ENCODE measurements at places on chromosomes 16 and 17. TPM values are rescaled to one million over a fixed set of nuclear protein-coding genes. Genes with fewer than 3 reads are reported as not detected.

DNA sequence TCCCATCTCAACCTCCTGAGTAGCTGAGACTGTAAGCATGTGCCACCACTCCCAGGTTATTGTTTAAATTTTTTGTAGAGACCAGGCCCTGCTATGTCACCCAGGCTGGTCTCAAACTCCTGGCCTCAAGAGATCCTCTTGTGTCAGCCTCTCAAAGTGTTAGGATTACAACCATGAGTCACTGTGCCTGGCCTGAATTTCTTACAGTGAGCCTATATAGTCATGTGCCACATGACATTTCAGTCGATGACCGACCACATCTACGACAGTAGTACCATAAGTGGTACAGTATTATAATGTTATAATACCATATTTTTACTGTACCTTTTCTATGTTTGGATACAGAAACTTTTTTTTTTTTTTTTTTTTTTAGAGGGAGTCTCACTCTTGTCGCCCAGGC lies 195.3 kb downstream of the STX8 start:
- no peak for DNase-seq
- no peak overlapping the region for H3K27ac ChIP-seq
- H3K27me3 ChIP-seq, result no peaks in the 10 kb centered on the region
- no peak overlapping the region for H3K4me3 ChIP-seq
- peaks cover 22% of the 10 kb centered on the region for H3K36me3 ChIP-seq
- H3K4me1 ChIP-seq, result no peaks in the 10 kb centered on the region

DNA sequence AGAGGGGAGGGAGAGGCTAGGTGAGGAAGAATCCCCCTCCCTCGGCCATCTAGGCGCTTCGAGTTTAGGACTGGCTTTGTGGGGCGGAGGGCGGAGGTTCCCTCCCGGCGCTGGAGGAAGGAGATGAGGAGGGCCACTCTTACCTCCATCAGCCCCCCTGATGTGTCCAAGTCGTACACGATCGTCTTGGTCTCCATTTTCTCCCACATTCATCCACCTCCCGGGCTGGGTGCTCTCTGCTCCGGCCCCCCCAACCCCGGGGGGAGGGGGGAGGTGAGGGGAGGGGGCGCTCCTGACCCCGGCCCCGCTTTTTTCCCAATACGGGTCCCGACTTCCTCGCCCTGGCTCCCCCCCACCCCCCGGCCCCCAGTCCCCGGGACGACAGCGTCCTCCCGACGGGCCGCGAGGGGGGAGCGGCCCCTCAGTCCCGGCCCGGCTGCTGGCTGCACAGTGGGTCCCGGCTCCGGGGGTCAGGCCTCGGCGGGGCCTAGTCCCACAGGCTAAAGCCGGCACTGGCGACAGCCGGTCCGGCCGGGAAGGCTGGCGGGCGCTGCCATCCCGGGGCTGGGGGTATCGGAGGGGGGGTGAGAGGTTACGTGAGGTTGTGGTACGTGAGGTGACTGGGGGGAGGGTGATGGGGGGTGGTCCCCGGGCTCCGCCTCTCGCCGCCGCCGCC lies 428 bp downstream of the PHF12 start:
- peak overlapping the region; percentile 97 for H3K4me3 ChIP-seq
- no peaks in the 10 kb centered on the region for H3K27me3 ChIP-seq
- peak overlapping the region; percentile 97 for H3K27ac ChIP-seq
- no peak for DNase-seq
- H3K36me3 ChIP-seq, result peaks cover 38% of the 10 kb centered on the region

GRCh38 chr17:49787884-49788477 lies 500 bp upstream of the KAT7 start:
- DNase-seq, result peak; percentile 26
- peaks cover 45% of the 10 kb centered on the region for H3K4me1 ChIP-seq
- H3K36me3 ChIP-seq, result peaks cover 34% of the 10 kb centered on the region

DNA sequence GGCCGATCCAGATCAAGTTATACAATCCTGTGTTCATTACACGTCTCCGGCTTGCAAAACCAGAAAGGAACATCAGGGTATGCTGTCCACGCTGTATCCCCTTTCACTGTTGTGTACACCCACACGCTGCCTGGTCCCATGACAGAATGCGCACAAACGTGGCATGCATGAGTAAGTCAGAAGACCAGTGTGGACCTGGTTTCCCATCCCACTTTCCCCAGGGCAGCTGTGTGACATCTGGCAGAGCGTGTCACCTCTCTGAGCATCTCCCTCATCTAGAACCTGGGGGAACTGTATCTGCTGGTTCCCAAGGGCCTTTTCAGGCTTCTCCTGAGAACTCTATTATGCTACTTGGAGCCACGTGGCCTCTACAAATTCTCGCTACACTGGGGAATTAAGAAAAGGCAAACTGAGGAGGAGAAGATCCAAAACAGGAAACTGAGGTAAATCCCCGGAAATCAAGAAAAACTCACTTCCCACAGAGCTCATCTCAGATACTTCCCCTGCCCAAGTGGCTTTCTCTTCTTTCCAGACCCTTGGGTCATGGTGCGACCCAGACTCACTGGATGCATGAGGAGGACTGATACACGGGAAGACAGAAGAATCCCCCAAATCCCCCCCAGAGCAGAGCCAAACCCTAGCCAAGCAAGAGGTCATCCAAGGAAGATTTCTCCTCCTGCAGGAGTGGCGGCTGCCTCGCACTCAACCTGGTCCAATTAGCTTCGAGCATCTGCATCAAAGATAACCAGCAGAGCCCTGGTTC lies 139.3 kb downstream of the GAS7 start:
- no peaks in the 10 kb centered on the region for H3K27me3 ChIP-seq
- no peak overlapping the region for H3K4me3 ChIP-seq
- no peaks in the 10 kb centered on the region for H3K36me3 ChIP-seq

GRCh38 chr16:24921229-24921628 lies 75.5 kb downstream of the SLC5A11 start:
- peaks cover 20% of the 10 kb centered on the region for H3K36me3 ChIP-seq
- H3K27me3 ChIP-seq, result no peaks in the 10 kb centered on the region
- peak overlapping the region; percentile 33 for H3K27ac ChIP-seq
- peak; percentile 55 for DNase-seq
- peaks cover 21% of the 10 kb centered on the region for H3K4me1 ChIP-seq

DNA sequence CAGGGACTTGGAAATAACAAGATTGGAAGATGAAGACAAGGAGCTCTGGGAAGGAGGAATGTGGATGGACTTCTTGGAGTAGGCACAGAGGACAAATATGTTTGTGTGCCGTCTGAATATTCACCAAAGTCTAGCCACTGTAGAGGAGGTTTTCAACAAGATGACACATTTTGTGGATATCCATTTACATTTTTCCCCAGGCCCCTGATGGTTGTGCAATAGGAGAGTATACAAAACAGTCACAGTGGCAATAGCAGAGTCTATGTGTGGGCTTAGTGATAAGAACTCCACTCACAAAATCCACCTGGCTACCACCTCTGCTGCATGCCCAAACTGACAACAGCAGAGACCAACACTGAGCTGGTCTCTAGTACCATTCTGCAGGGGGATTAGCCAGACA lies 32.6 kb upstream of the RPL38 start:
- H3K4me3 ChIP-seq, result no peak overlapping the region
- peaks cover 12% of the 10 kb centered on the region for H3K27me3 ChIP-seq
- H3K36me3 ChIP-seq, result no peaks in the 10 kb centered on the region
- no peak overlapping the region for H3K27ac ChIP-seq

- H3K27me3 ChIP-seq, result peaks cover 9% of the 10 kb centered on the region
- no peak for DNase-seq
- no peak overlapping the region for H3K4me3 ChIP-seq
- no peaks in the 10 kb centered on the region for H3K36me3 ChIP-seq
- H3K4me1 ChIP-seq, result no peaks in the 10 kb centered on the region
Measured at GRCh38 chr16:22736791-22737190, 77.2 kb upstream of the HS3ST2 start.

Gene IQCK
- total RNA-seq, result 3.5 TPM

Gene TPSAB1
- not detected for total RNA-seq

- peak; percentile 68 for DNase-seq
- peaks cover 9% of the 10 kb centered on the region for H3K36me3 ChIP-seq
- H3K4me3 ChIP-seq, result no peak overlapping the region
- no peaks in the 10 kb centered on the region for H3K27me3 ChIP-seq
- no peak overlapping the region for H3K27ac ChIP-seq
- peaks cover 3% of the 10 kb centered on the region for H3K4me1 ChIP-seq
Measured at GRCh38 chr16:106623-107324, 28.7 kb downstream of the MPG start.

DNA sequence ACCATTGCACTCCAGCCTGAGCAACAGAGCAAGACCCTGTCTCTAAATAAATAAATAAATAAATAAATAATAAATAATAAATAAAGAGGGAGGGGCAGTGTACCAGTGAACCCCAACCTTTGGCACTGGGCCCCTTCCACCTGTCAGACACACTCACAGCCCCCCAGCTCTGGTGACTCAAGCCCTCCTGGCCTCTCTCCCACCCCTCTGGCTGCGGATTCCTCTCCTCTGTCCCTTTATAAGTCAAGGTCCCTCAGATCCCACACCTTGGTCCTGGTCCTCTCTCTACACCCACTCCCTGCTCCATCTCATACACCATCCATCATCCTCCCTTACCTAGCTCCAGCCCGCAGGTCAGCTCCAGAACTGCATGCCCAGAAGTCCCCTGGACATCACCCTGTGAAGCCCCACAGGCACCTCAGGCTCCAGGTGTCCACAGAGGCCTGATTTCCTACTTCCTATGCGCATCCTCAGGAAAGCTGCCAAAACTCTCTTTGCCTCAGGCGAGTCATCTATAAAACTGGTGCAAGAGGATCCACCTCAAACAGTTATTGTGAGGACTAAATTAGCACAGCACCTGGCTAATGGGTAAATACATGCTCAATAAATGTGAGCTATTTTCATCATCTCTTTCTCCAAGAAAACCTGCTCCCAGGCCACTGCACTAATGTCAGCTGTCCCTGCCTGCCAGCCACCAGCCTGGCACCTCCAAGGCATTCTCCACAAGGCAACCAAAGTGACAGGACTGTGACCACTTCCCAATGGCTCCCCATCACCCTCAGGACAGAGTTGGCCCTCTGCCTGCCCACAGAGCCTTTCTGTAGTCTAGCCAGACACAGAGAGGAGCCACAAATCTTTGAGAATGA lies 46.8 kb downstream of the BEAN1 start:
- H3K4me3 ChIP-seq, result no peak overlapping the region
- no peaks in the 10 kb centered on the region for H3K27me3 ChIP-seq
- peaks cover 23% of the 10 kb centered on the region for H3K4me1 ChIP-seq
- no peaks in the 10 kb centered on the region for H3K36me3 ChIP-seq
- H3K27ac ChIP-seq, result peak overlapping the region; percentile 9

Gene OTOP2
- total RNA-seq, result not detected

Gene SMIM36
- not detected for total RNA-seq

GRCh38 chr16:70712942-70713341 lies 27.1 kb upstream of the MTSS2 start:
- DNase-seq, result no peak
- H3K27ac ChIP-seq, result no peak overlapping the region
- peaks cover 6% of the 10 kb centered on the region for H3K4me1 ChIP-seq
- H3K27me3 ChIP-seq, result no peaks in the 10 kb centered on the region

GRCh38 chr16:3938843-3939624 lies 58.5 kb upstream of the CREBBP start:
- DNase-seq, result peak; percentile 56
- no peak overlapping the region for H3K27ac ChIP-seq
- H3K4me1 ChIP-seq, result peaks cover 3% of the 10 kb centered on the region
- peaks cover 4% of the 10 kb centered on the region for H3K27me3 ChIP-seq

DNA sequence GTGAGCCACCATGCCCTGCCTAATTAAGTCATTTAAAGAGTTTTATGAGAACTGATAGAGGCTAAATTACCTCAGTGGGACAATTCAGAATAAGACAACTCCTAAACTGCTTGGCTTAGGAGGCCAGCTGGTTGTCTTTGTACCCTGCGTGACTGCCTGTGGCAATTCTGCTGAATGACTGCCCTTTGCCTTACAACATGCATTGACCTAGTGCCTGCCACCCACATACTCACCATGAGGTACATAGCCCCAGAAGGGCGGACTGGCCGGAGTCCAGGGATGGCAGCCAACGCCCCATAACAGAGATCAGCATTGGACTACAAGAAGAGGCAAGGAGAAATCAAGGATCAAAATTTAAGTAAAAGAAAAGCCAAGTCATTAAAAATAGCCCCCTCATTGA lies 7.3 kb downstream of the TAT start:
- H3K4me3 ChIP-seq, result no peak overlapping the region
- DNase-seq, result no peak
- H3K4me1 ChIP-seq, result peaks cover 9% of the 10 kb centered on the region
- no peak overlapping the region for H3K27ac ChIP-seq

DNA sequence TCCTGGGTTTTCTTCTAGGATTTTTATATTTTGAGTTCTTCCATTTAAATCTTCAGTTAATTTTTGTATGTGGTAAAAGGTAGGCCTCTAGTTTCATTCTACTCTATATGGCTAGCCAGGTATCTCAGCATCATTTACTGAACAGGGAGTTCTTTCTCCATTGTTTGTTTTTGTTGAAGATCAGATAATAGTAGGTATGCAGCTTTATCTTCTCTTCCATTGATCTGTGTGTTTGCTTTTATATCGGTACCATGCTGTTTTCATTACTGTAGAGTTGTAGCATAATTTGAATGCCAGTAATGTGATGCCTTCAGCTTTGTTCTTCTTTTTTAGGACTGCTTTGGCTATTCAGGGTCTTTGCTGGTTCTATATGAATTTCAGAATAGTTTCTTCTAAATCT lies 77.3 kb downstream of the USP22 start:
- H3K27ac ChIP-seq, result no peak overlapping the region
- no peak overlapping the region for H3K4me3 ChIP-seq
- H3K4me1 ChIP-seq, result peaks cover 6% of the 10 kb centered on the region

DNA sequence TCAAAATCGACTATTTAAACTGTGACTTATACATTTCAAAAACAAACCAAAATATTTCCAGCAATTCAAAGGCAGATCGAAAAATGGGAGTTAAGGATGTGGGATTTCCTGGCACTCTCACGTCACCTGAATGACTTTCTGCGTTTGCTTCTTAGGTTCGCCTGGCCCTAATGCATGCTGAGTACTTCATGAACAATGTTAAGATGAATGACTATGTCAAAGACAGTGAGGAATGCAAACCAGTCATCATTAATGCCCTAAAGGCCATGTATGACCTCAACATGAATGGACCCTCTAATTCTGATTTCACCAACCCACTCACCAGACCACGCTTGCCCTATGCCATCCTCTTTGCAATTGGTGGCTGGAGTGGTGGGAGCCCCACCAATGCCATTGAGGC lies 7.3 kb downstream of the KLHL10 start:
- H3K4me3 ChIP-seq, result no peak overlapping the region
- peaks cover 5% of the 10 kb centered on the region for H3K4me1 ChIP-seq
- no peaks in the 10 kb centered on the region for H3K27me3 ChIP-seq
- H3K36me3 ChIP-seq, result no peaks in the 10 kb centered on the region

- H3K4me1 ChIP-seq, result peaks cover 35% of the 10 kb centered on the region
- peaks cover 66% of the 10 kb centered on the region for H3K36me3 ChIP-seq
- no peak overlapping the region for H3K4me3 ChIP-seq
- no peak for DNase-seq
- peak overlapping the region; percentile 61 for H3K27ac ChIP-seq
- no peaks in the 10 kb centered on the region for H3K27me3 ChIP-seq
Measured at GRCh38 chr16:11844499-11844898, 6.8 kb downstream of the RSL1D1 start.

Gene LPO
- not detected for total RNA-seq

All from activated CD8-positive, alpha-beta T cell treated with anti-CD3 and anti-CD28 coated beads for 36 hours (primary cell).